ENCODE measurements at places on chromosomes 11 and 22. TPM values are rescaled to one million over a fixed set of nuclear protein-coding genes. Genes with fewer than 3 reads are reported as not detected.

CACNA1I gene
- 0.20 TPM for total RNA-seq

SLC5A12 gene
- total RNA-seq = 0.58 TPM

TSPAN18 gene
- total RNA-seq = 3.6 TPM

PANX3 gene
- not detected for total RNA-seq

ACRV1 gene
- 0.38 TPM for total RNA-seq

TSKU gene
- total RNA-seq = 42.9 TPM

TRIM51 gene
- not detected for total RNA-seq

CYTH4 gene
- 13.3 TPM for total RNA-seq

WBP2NL gene
- total RNA-seq = 0.63 TPM

PLAAT3 gene
- 58.5 TPM for total RNA-seq

GUCY1A2 gene
- total RNA-seq = 1.4 TPM

NRGN gene
- 5.3 TPM for total RNA-seq

CRYBB2 gene
- not detected for total RNA-seq

GRCh38 chr11:74255741-74256375, 55.6 kb downstream of the P4HA3 start:
- DNase-seq = no peak

DNA sequence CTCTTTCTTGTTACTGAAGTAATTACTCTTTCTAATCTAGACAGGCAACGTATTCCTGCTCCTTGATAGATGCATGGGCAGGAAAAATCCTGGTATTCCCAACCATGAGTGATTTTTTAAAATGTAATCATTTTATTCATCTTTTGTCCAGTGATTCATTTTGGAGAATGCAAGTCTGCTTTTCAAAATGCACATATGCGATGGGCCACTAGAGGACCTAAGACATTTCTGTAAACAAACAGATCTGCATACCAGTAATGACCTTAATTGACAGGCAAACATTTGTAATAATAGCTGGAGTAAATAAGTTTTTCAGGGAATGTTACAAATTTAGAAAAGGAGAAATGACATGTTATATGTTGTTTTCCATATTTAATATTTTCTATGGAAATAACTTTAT, 1167.6 kb downstream of the JRKL start:
- no peak for DNase-seq

GRCh38 chr11:60994541-60995080, 23.1 kb downstream of the CD6 start:
- no peak for DNase-seq

DNA sequence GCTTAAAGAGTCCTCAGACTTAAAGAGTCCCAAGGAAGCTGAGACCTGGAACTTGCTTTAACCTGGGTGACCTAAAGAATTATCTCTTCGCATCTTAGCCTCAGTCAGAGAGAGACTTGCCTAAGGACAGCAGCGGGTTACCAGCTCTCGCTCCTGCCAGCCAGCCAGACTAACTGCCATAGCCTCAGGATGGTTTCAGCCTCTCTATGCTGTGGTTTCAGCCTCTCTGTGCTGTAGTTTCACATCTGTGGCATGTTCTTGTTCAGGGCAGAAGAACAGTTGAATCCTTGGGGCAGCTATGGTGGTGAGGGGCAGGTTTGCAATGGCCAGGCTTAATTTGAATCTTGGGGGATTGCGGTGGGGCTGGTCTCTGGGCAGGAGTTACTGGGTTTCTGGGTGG, 2.3 kb downstream of the FRMD8 start:
- DNase-seq = no peak

DNA sequence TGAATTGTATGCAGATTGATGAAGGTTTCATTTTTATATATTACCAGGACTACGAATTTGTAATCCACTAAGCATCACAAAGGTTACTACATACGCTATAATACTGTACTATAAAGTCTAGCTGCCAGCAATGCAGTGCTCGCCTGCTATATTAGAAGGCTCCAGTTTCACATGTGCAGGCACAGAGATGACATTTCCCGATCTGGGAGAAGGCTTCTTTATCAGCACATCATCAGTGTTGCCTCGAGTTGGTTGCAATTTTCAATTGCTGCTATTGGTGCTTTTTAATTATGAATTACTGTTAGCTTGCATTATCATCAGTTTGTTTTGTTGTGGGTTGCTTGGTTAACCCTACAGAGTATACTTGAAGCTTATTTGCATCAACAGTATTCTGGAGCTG, 143.2 kb upstream of the TEAD1 start:
- no peak for DNase-seq

GRCh38 chr22:39277142-39277607, 32.4 kb upstream of the PDGFB start:
- DNase-seq = no peak

GRCh38 chr11:101555366-101555765, 28.4 kb downstream of the TRPC6 start:
- no peak for DNase-seq

- DNase-seq = no peak
Observed at GRCh38 chr22:36398601-36399471, 11.1 kb upstream of the MYH9 start.

GRCh38 chr22:28594797-28595462, 84.7 kb downstream of the TTC28 start:
- no peak for DNase-seq

DNA sequence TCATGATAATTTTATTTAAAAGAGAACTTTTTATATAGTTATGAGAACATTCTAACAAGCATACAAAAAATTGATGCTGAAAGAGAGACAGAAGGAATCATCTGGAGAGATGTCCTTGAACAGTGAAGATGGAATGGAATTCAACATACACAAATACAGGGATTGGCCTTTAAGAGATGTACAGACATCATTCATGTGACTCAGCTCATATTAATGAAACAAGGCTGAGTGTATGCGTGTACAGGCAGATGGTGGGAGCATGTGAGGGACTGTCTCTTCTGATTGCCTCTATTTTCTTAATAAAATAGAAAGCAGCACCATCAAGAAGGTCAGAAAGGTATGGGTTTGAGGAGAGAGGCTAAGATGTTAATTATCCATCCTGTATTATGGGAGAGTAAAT, 793.3 kb downstream of the CNTN5 start:
- DNase-seq = no peak

DNA sequence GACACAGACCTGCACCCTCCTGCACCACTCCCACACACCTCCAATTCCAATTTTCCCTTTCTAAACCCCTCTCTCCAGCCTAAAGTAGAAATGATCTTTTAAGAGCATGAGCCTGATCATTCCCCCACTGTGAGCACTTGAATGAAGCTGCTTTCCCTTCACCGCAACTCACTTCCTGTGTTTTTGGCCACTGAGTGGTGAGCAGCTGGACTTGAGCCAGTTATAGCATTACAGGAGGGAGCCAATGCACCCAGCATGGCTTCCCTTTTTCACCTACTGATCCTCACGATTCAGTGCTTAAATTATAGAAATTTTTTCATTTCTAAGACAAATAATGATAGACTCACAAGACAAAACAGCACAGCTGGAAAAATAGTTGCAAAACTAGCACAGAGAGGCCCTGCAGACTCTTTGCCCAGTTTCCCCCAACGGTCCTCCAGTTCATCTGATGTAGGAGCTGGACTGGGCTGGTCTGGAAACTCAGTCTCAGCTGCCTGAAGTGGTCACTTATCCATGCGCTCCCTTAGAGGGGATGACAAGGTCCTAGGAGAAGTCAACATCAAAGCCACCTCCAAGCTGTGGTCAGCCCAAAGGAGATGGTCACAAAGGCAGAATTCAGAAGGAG, 9.7 kb upstream of the APOL4 start:
- no peak for DNase-seq

DNA sequence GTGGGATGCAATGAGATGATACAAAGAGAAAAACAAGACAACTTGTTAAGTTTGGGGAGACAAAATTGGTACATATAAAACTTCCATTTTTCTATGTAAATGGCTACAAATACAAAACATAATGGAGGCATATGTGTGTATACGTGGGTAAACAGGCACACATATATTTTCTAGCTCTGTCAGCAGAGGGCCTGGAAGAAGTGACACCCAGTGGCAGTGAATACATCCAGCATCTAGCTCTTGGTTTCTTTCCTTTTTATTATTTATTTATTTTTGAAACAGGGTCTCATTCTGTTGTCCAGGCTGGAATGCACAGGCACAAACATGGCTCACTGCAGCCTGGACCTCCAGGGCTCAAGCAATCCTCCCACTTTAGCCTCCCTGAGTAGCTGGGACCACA, 5.0 kb upstream of the RASL10A start:
- no peak for DNase-seq

- no peak for DNase-seq
Observed at GRCh38 chr11:94897330-94897768, 76.0 kb downstream of the CWC15 start.

DNA sequence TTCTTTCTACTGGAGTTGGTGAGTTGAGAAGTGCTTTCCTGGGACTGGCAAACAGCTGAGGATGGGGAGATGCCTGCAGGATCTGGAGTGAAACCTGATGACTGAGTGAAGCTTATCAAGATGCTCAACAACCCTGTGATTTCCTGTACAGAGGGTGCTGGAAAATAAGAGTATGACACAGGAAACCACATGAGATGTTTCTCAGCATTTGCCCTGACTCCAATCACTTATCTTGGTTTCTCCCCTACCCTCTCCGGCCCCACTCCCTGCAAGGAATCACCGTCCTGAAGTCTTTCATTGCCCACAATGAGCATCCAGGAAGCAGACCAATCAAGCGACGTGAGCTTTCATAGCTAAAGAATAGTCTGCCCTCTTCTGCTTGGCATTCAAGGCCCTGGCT, at the start of gene MRGPRX2:
MRGPRX2 (minus strand) TSS at position 89 of the 400 bp plus-strand sequence. CDS start 4,315 bp downstream, outside the sequence.
- no peak for DNase-seq

DNA sequence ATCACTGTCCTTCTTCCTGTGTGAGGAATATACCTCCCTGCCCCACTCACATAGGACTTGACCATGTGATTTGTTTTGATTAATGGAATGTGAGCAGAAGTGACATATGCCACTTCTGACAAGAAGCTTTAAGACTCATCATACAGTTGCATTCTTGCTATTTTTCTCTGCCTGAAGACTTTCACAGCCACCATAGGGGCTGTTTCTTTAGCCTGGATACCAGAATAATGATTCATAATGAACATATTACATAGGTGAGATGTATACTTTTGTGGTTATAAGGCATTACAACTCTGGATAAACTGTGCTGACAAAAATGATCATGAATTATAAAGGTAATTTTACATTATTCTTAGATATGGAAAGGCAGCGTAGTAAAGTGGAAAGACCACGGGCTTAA, 798.0 kb downstream of the DLG2 start:
- DNase-seq = no peak

DNA sequence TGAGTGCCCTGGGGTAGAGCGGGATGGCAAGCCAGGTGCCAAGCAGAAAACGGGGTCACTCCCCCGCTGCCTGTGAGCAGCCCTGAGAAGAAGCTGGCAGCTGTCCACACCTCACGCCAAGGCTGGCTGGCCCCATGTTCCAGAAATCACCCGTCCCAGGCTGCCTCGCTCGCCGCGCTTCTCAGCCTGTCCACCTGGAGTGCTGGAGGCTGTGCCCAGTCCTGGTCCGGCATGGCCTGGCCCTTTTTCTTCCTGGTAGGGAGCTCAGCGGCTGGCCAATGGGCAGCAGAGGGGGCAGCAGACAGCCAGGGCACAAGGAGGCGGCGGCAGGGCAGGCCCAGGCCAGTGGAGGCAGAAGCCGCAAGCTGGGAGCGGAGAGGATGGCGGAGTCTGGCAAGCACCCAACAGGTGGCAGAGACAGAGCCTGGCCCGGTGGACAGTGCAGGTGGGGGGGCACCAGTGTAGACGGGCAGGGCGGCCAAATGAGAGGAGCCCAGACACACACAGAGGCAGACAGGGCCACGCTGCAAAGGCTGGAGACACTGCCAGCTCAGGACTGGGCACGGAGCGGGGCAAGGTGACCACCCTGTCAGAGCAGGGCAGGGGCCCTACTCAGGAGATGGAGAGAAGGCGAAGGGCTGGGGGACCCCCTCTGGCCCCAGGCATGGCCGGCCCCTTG, 37.2 kb upstream of the TH start:
- peak; percentile 61 for DNase-seq

DNA sequence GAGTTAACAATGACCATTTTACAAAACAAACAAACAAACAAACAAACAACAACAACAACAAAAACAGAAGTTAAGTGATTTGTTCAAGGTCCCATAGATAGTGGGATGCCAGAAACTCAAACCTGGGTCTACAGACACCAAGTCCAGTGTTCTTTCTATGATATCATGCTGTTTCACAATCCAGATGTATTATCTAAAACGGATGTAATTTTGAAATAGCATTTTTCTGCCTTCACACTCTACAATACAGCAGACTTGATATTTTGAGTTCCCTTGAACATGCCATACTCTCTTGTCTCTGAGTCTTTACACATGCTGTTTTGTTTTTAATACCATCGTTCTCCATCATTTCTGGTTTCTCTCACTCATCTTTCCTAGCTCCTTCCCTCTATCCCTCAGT, 104.5 kb downstream of the RELT start:
- DNase-seq = no peak

GRCh38 chr22:26416670-26417276, 12.3 kb upstream of the ASPHD2 start:
- DNase-seq = no peak

GRCh38 chr11:38182126-38182866, 1584.3 kb upstream of the RAG2 start:
- no peak for DNase-seq

DNA sequence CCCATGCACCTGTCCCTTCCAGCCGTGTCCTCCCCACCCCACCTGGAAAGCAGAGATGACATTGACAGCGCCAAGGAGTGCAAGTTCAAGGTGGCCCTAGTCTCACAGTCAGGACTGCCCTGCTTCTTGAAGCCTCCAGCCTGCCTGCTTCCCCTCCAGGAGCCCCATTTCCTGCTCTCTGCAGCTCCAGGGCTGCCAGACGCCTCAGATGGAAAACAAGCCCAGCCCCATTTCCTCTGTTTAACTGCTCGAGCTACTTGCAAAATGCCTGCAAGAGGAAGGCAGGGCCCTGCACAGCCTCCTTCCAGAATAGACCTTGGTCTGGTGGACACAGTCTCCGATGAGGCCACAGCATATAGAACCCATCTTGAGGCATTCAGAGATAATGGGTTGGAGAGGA, 5.0 kb upstream of the DGKZ start:
- DNase-seq = no peak

DNA sequence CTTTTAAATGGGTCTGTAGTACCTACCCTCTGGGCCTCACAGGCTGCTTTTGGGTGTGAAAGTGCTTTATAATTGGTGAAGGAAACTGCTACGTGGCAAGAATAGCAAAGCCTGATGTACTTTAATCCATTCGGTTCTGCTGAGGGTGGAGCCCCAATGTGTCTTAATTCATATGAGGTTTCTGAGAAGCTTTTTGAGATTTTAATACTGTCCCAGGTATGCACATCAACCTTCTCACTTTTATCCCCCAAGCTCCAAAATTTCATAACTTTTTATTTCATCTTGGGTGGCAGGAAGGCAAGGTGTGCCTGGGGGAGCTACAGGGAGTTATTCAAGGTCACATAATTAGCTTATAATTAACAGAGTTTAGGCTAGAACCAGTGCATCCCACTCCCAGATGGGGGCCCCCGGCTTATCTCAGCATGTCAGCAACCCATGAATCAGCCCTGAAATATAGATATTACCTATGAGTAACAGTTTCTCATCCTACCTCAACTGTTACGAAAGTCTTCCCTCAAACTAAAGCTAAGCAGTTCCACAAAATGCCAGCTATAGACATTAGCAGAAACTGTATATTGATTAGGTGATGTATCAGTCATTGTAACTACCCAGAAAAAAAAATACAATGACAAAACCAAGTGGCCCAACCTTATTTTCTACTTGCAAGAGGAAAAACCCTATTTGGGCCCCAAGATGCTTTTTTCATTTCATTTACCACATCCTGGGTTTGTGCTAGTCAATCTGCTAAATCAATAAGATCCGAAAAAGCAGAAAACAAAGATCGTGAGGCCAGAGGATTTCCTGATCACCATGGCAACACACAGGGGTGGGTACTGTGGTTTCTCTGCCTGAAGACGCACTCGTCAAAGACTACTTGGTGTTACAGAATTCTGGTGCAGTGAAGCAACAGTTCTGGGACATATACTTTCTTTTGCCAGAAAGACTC, 26.7 kb downstream of the CD44 start:
- no peak for DNase-seq
